Memory B cell (primary cell): ENCODE measurements at places on chromosomes 16 and 17.

DNA sequence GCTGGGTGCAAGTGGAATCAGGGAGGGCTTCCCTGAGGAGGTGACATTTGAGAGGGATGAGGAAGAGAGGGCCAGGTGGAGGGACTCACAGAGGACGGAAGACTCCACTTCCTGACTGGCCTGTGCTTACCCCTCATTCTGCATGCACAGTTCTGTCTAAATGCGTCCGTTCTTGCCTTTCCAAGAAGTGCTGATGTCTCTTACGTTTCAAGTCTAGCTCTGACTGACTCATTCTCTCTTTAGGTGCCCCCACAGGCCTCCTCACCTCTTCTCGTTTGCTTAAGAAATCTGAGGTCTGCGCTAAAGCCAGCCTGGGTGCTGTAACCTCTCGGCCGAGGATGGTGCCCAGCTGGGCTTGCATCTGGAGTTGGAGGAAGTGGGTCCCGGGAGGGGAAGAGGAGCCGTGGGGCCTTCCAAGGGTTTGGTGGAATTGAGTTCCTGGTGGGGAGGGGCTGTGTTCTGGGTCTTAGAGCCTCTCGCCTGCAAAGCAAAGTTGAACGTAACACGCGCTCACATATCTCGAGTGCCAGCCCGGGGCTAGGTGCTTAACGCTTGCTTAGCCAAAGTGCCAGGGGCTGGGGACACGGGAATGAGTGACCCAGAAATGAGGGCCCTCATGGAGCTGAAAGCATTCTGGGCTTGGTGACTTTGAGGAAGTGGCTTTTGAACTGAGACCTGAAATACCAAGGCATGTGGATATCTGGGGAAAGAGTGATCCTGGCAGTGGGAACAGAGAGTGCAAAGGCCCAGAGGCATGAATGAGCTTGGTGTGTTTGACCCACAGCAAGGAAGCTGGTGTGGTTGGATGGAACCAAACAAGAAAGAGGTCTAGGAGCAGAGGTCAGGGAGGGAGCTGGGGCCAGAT lies 4.8 kb downstream of the IL4R start:
- H3K36me3 ChIP-seq = no peaks in the 10 kb centered on the region
- H3K4me1 ChIP-seq = peaks cover 39% of the 10 kb centered on the region
- H3K27ac ChIP-seq = peak overlapping the region; percentile 64
- peak overlapping the region; percentile 67 for H3K4me3 ChIP-seq
- DNase-seq = no peak
- no peaks in the 10 kb centered on the region for H3K27me3 ChIP-seq

DNA sequence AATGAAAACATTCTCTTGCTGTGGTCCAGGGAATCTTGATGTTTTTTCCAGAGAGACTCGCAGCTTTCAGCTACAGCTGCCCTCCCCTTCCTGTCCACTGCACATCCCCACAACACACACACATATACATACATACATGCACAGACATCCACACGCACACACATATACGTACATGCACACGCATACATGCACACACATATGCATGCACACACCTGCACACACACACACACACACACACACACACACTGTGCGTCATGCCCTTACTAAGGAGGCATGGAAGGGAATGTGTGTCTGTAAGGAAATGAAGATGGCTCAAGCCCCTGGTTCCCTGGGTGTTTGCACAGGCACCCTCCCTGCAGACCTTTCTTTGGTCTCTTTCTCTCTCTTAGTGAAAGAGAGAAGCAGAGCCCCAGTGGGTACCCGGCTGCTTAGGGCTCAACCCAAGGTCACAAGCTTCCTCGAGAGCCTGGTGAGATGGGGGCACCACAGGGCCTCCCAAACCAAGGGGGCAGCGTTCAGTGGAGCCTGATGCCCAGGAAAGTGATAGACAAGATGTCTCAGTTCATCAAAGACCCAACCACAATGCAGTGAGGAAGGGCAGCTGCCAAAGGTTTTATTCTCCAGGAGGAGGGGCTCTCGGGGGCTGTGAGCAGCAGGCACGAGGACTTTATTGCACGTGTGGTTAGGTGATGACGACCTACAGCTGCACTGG lies 33.3 kb downstream of the TNFRSF13B start:
- H3K36me3 ChIP-seq = peaks cover 28% of the 10 kb centered on the region
- no peak for DNase-seq
- H3K4me1 ChIP-seq = peaks cover 34% of the 10 kb centered on the region
- peak overlapping the region; percentile 86 for H3K27ac ChIP-seq
- H3K4me3 ChIP-seq = no peak overlapping the region

- no peaks in the 10 kb centered on the region for H3K4me1 ChIP-seq
- H3K27me3 ChIP-seq = no peaks in the 10 kb centered on the region
- no peak for DNase-seq
- no peaks in the 10 kb centered on the region for H3K36me3 ChIP-seq
- H3K4me3 ChIP-seq = no peak overlapping the region
- H3K27ac ChIP-seq = no peak overlapping the region
Measured at GRCh38 chr16:6618874-6619273, 713.8 kb upstream of the RBFOX1 start.

- no peaks in the 10 kb centered on the region for H3K36me3 ChIP-seq
- peaks cover 10% of the 10 kb centered on the region for H3K27me3 ChIP-seq
- no peaks in the 10 kb centered on the region for H3K4me1 ChIP-seq
Measured at GRCh38 chr17:5621026-5621425, 36.7 kb upstream of the NLRP1 start.

GRCh38 chr17:39238311-39238972 lies 12.7 kb upstream of the STAC2 start:
- peak overlapping the region; percentile 75 for H3K4me3 ChIP-seq
- H3K4me1 ChIP-seq = peaks cover 22% of the 10 kb centered on the region
- peak; percentile 62 for DNase-seq
- H3K36me3 ChIP-seq = no peaks in the 10 kb centered on the region

GRCh38 chr17:48757524-48757961 lies 29.0 kb upstream of the HOXB13 start:
- DNase-seq = no peak
- peaks cover 11% of the 10 kb centered on the region for H3K4me1 ChIP-seq
- H3K36me3 ChIP-seq = peaks cover 2% of the 10 kb centered on the region
- no peak overlapping the region for H3K4me3 ChIP-seq
- H3K27me3 ChIP-seq = peaks cover 40% of the 10 kb centered on the region

GRCh38 chr17:67801626-67802175 lies 23.6 kb upstream of the BPTF start:
- H3K27ac ChIP-seq = no peak overlapping the region
- peaks cover 6% of the 10 kb centered on the region for H3K4me1 ChIP-seq
- no peaks in the 10 kb centered on the region for H3K36me3 ChIP-seq
- no peak overlapping the region for H3K4me3 ChIP-seq
- H3K27me3 ChIP-seq = no peaks in the 10 kb centered on the region
- no peak for DNase-seq

DNA sequence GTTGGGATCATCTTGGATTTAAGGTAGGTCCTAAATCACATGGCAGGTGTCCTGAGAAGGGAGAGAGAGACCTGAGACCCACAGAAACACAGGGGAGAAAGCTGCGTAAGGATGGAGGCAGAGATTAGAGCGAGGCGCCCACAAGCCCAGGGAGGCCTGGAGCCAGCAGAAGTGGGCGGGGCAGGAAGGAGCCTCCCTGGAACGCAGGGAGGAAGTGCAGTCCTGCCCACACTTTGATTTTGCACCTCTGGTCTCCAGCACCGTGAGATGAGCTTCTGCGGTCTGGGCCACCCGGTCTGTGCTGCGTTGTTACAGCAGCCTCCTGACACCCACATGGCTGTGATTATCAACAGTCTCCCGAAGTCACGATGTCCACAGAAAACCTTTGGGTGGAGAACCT lies 6.4 kb downstream of the DNASE1L2 start:
- no peak overlapping the region for H3K27ac ChIP-seq
- no peaks in the 10 kb centered on the region for H3K4me1 ChIP-seq
- DNase-seq = no peak
- peaks cover 11% of the 10 kb centered on the region for H3K36me3 ChIP-seq
- no peaks in the 10 kb centered on the region for H3K27me3 ChIP-seq

DNA sequence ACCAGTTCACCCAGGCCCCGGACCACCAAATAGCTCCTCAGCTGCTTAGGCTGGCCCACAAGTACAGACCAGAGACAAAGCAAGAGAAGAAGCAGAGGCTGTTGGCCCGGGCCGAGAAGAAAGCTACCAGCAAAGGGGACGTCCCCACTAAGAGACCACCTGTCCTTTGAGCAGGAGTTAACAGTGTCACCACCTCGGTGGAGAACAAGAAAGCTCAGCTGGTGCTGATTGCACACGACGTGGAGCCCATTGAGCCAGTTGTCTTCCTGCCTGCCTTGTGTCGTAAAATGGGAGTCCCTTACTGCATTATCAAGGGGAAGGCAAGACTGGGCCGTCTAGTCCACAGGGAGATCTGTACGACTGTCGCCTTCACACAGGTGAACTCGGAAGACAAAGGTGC lies 15.4 kb downstream of the FOXF1 start:
- peaks cover 6% of the 10 kb centered on the region for H3K36me3 ChIP-seq
- H3K4me1 ChIP-seq = no peaks in the 10 kb centered on the region
- no peak overlapping the region for H3K4me3 ChIP-seq
- DNase-seq = no peak
- H3K27ac ChIP-seq = no peak overlapping the region
- H3K27me3 ChIP-seq = peaks cover 2% of the 10 kb centered on the region

- H3K4me3 ChIP-seq = no peak overlapping the region
- H3K27ac ChIP-seq = no peak overlapping the region
- H3K4me1 ChIP-seq = no peaks in the 10 kb centered on the region
- peaks cover 25% of the 10 kb centered on the region for H3K27me3 ChIP-seq
Measured at GRCh38 chr16:86878236-86879080, 300.1 kb downstream of the FOXL1 start.

DNA sequence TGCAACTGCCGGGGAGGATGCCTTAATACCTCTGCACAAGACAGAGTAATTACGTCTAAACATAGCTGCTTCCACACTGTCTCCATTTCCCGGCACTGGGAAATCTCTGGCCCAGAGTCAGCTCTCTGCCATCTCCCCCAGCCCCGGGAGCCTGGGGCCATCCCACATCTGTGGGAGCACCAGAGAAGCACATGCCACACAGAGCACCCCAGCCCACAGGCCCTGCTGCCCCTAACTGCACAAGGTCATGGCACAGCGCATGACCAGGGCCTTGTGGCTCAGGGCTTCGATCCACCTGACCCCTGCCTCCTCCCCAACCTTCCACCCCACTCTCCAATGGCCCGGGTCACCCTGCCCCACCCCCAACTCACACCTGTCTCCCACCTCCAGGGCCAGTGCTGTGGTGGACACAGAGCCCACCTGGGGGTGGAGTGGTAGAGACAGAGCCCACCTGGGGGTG lies 36.6 kb upstream of the RBFOX3 start:
- H3K36me3 ChIP-seq = peaks cover 2% of the 10 kb centered on the region
- H3K27me3 ChIP-seq = peaks cover 24% of the 10 kb centered on the region
- DNase-seq = no peak
- H3K4me3 ChIP-seq = no peak overlapping the region
- H3K4me1 ChIP-seq = no peaks in the 10 kb centered on the region
